Activated CD8-positive, alpha-beta memory T cell treated with anti-CD3 and anti-CD28 coated beads for 36 hours (primary cell): ENCODE measurements at places on chromosomes 11 and 22. TPM values are rescaled to one million over a fixed set of nuclear protein-coding genes. Genes with fewer than 3 reads are reported as not detected.

RFPL2 gene
- not detected for total RNA-seq

OR4C3 gene
- total RNA-seq: not detected

SMIM35 gene
- 0.13 TPM for total RNA-seq

DERL3 gene
- 8.1 TPM for total RNA-seq

PDGFB gene
- total RNA-seq: 0.78 TPM

TBX10 gene
- total RNA-seq: not detected

TOLLIP gene
- total RNA-seq: 37.1 TPM
